ENCODE measurements at places on chromosomes 5 and 9.

DNA sequence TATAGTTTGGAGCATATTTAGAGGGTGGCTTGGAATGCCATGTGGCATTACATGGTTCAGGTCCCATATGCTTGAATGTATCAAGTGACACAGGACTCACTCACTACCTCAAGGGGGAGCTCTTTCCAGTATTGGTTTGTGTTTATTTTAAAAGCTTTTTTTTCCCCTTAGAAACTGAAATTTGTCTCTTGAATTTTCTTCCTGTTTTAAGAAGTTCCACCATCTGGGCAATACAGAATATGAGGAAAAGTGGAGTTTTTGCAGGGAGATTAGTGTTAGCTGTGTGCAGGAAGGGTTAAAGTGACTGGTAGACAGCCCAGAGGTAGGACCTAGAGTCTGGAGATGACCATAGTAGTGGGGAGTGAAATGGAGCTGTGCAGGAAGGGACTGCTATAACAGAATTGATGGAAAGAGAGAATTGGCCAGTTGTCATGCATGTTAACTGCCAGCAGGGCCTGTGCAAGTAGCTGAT lies 36.6 kb downstream of the CTNNA1 start:
- no peak for DNase-seq

- no peak for DNase-seq
Measured at GRCh38 chr9:18490641-18491370, 16.9 kb downstream of the ADAMTSL1 start.

DNA sequence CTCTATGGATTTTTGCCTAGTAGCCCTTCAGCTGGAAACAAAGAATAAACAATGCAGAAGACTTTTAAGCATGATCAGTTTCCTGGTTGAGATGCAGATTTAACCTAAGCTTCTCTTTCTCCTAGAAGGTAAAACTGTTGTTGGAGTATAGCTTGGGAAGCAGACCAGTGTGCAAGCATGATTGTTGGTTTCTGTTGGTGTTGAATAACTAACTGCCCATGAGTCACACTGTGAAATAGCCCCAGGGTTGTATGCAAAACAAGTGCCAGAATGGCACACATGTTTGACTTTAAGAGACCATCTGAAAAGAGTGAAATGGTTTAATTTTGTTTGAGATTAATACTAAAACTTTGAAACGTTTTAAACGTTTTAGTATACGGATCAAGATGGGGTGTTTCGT lies 227.1 kb downstream of the ARHGEF28 start:
- DNase-seq = no peak

DNA sequence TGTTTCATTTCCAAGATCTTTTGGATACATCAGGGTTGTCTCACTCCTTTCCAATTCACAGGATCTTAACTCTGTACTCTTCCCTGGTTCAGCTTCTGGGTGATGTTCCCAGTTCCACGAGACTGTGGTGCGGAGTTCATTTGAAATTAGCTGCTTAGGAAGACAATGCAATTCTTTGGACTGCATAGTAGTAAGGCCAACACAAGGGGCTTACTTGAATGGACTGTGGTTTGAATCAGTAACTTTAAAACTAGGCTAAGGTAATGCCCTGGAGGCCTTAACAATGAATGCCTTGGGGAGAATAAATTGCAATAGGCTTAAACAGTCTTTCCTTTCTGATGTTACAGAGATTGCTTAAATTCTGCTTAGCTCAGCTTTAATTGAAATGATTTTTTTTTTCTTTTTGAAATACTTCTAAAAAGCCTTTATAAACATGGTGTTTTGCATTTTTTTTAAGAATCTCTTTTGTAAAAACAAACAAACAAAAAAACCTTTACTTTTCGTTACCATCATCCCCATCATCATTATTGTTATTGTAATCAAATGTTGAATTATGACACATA lies 133.8 kb upstream of the MEF2C start:
- no peak for DNase-seq

DNA sequence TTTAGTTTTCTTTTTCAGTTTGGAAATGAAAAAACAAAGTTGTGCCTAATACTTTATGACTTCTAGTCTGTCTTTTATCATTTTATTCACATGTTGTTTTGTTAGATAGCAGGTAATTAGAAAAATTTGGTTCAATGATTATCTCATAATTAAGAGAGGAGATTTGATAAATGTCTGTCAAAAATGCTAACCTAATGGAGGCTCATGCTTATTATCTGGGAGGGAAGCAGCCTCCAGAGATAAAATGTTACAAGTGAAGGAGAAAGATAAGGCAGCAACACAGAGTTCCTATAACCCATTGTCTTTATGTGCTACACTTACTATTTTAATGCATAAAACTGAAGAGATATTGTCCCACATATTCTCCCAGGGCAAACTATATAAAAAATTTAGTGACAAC lies 53.5 kb downstream of the SLC27A6 start:
- DNase-seq = no peak

DNA sequence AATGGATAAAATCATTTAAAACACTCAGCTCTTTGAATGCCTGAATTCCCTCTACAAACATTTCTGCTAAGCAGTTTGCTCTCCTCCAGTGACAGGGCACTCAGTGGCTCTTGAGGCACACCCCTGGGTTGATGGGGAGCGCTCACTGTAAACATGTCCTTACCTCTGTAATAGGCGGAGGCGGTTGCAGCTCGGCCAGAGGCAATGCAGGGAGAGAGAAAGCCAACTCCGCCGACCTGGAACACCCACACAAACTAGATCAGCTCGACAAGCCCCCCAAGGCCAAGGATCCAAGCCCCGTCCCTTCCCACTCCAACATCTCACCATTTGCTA lies 329 bp downstream of the CDC23 start:
- no peak for DNase-seq

- DNase-seq = peak; percentile 90
Measured at GRCh38 chr9:26892251-26893029, at the start of gene CAAP1. Gene CAAP1, minus strand, starts transcription at chr9:26892802. Its CDS starts 87 bp downstream, at chr9:26892715.

DNA sequence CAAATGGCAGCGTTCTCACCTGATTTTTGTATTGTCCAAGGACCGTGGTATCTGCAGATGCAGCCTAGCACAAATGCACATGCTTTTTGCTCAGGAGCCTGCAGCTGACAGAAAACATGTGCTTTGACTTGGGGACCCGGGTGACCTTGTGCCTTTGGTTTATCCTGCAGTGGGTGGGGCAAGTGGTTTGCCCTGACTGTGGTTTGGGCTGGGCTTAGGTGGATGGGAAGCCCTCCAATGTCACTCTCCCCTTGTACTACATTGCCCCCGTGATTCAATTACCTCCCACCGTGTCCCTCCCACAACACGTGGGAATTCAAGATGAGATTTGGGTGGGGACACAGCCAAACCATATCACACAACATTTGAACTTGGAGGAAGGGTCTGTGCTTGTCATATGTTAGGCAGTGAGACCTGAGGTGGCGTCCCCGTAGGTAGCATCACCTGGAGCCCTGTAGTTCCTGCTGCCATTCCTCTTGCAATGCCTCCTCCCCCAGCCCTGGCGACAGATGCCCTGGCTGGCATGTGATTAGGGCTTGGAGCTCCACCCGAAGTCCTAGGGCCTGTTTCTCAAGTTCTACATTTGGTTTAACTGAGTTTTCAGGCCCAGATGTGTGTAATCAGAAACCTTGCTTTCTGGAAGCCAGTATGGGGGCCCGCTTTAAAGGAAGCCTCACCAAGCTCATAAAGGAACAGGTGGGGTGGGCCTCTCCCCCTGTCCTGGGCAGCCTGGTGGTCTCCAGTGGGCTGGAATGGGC lies 2.1 kb downstream of the ANKRD33B start:
- no peak for DNase-seq

DNA sequence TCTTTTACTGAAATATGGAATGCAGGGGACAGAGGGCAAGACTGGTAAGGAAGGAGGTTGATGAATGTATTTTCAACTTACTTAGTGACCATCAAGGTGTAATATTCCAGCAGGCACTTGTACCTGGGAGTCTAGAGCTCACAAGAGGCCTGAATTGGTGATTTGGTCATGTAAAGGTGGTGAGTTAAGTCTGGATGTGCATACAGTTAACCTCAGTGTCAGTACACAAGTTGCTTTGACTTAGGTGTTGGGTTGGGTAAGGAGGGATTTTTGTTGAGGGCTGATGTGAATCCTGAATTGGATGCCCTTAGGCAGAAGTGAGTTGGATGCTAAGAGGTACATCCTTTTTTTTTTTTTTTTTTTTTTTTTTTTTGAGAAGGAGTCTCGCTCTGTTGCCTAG lies 7.4 kb downstream of the SREK1 start:
- no peak for DNase-seq

DNA sequence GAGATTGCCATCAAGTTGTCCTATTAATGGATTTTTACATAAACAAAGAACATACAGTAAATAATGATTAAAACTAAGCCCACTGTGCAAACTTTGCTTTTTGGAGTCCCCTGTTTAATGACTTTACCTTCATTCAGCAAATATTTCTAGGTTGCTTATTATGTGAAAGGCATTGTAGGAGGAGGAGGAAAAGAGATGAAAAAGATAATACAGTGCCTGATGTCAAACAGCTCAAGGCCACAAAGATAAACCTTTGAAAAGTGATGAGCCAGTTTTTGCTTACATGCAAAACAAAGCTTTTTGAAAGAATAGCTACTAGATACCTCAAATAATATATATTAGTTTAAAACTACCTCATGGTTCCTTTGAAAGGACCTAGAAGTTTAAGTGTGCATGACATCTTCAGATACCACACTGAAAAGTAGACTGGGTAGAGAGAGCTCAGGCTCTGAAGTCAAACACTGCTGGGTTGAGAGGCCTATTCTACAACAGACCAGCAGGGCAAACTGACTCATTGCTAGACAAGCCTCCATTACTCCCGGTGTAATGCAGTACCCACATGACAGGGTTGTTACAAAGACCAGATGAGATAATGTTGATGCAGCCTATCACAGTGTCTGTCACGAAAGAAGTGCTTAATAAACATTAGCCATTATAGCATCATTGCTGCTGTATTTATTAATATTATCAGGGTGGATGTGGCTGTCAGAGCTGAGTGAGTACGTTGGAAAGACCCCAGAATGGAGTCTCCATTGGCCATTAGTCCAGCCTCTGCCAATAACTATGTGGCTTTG lies 11.8 kb downstream of the DEPDC1B start:
- DNase-seq = no peak

DNA sequence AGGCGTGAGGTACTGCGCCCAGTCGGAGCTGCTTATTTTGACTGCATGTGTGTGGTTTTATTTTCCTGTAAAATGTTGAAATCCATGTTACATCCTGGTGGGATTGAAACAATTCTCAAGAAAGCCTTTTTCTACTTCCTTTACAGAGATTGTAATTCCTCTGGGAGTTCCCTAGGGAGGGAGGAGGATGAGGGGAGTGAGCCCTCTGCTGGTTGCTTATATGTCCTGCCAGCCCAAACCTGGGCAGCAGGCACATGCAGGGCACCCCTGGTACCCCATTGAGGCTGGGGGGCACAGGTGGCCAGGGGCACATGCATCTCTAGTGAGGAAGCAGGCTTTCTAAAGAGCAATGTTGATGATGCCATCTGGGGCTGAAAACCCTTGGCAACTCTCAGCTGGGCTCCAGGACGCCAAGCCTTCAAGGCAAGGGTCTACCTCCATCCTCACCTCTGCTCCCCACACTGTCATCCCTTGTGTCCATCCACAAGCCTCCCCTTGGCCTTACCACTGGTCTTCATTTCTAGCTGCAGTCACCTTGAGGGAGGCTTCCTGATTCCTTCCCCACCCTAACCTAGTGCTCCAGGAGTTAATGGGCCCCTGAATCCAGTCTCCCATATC lies 84.7 kb upstream of the TNFSF8 start:
- no peak for DNase-seq

DNA sequence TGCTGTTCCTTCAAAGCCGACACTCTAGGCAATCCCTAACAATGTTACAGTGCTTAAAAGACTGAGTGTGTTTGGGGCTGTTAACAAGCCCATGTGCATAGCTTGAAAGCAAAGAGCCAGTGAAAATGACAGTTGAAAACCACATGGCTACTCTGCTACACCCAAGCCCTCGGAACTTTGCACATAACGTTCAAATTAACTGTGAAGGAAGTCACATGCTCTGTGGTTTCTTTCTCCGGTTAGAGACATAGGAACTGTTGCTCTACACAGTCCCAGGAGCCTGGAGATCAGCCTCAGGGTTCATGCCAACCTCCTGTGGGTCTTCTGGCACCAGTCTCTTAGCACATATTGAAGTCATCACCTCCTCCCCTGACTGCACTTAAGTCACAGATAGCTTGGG lies 51.1 kb downstream of the C9orf152 start:
- DNase-seq = no peak

DNA sequence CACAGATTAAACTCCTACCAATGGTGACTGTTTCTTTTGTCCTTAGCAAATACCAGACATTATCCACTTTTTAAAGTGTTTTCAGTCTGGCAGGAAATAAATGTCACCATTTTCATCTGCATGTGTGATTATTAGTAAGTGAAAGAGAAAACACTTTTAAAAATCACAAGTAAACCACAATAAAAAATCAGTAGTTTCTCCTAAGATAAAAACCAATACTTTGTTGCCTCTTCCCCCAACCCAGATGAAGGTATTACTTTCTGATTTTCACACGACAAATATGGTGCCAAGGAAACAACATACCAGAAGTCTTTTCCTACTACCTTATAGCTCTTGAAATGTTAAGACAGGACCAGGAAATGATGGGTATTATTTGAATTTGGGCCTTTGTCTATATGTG lies 11.5 kb upstream of the MAP3K1 start:
- no peak for DNase-seq

- DNase-seq = no peak
Measured at GRCh38 chr9:127398715-127399400, 1.9 kb downstream of the SLC2A8 start.

GRCh38 chr9:24413651-24414050 lies 132.0 kb downstream of the IZUMO3 start:
- no peak for DNase-seq

DNA sequence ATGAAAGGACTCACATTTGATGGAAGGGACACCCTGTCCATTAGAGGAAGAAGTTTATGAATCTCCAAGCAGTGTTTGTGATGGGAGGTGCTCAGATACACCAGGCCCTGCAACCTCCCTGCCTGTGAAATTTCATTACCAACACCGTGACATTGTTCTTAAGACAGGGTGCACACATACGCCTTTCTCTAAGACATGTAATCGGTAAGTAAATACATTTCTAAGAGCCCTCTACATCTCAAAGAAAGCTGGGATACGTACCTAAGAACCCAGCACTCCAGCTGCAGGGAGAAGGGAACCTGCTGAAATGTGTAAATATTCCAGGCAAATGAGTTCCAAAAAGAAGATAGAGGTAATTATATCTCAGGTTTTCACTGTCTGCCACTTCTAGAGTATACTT lies 125.0 kb upstream of the APC start:
- no peak for DNase-seq

- DNase-seq = no peak
Measured at GRCh38 chr5:123156577-123157296, 67.7 kb downstream of the PRDM6 start.

- no peak for DNase-seq
Measured at GRCh38 chr5:102815084-102815483, 60.0 kb downstream of the PAM start.

DNA sequence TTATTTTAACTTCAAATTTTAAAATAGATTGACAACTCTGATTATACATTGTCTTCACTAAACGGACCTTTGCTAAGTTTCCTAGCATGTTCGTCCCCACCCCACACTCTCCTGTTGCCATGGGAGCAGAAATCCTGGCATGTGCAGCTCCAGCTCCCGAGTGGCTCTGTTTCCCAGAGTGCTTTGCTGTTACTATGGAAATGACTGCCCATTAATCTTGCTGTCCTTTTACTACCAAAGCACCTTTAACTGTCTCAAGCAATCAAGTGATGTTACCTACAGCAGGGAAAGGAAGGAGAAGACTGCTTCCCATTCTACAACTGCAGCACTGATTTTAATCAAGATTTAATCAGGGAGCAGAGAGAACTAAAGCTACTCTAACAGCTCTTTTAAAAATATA lies 212.0 kb upstream of the KIF2A start:
- DNase-seq = no peak
